ENCODE measurements at places on chromosomes 12 and 14. TPM values are rescaled to one million over a fixed set of nuclear protein-coding genes. Genes with fewer than 3 reads are reported as not detected.

SAV1 gene
- total RNA-seq, result 26.8 TPM

GPR135 gene
- total RNA-seq, result 3.1 TPM

DCP1B gene
- total RNA-seq, result 20.2 TPM

HNF1A gene
- not detected for total RNA-seq

GLI1 gene
- 0.12 TPM for total RNA-seq

CDCA3 gene
- 73.5 TPM for total RNA-seq

FOXG1 gene
- 1.5 TPM for total RNA-seq

KRT2 gene
- not detected for total RNA-seq

DNA sequence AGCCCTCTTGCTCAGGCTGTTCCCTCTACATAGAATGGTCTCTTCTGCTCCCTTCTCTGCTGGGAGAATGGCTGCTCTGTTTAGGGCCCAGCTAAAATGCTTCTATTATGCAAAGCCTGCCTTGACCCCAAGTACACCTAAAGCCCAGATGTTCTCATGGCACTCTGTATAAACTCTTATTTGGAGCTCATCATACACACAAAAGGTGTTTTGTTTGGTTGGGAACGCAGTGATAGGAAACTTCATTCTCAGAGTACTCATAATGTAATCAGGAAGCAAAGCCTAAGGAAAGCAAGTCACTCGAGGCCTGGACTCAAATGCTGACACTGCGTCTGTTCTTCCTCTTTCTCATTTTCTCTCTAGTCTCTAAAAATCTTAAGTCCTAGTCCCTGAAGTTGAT is 38.2 kb upstream of the SYCP3 start:
- DNase-seq, result no peak

GRCh38 chr12:107760207-107760808 is 629 bp downstream of the PRDM4 start:
- DNase-seq, result peak; percentile 50

DNA sequence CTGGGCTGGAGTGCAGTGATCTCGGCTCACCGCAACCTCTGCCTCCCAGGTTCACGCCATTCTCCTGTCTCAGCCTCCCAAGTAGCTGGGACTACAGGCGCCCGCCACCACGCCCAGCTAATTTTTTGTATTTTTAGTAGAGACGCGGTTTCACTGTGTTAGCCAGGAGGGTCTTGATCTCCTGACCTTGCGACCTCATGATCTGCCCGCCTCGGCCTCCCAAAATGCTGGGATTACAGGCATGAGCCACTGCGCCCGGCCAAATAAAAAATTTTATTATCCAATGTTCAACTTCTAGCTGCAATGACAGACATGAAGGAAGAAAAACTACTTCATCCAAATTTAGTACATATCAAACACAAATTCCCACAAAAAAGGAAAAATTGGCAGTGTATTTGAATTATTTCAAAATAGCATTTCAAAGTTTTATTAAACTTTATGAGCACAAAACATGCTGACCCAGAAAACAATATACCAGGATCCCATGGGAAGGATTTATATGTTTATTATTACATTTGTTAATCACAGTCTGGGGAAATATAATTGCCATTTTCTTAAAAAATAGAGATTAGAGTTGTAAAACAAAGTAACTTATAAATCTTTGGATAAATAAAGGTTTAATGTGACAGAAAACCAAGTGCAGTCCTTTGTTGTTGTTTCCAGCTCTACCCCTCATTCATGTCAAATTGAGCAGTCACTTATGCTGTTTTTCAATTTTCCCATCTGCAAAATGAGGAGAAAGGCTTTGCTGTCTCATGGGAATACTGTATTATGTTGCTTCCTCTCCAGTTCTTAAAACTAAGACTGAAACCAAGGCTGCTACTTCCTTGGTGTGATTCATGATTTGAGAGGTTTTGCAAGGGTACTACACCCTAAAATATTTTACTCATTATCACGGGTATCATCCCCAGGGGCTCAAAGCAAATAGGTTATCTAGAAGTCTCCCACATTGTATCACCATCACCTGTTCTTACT is 155.2 kb upstream of the AVPR1A start:
- no peak for DNase-seq

DNA sequence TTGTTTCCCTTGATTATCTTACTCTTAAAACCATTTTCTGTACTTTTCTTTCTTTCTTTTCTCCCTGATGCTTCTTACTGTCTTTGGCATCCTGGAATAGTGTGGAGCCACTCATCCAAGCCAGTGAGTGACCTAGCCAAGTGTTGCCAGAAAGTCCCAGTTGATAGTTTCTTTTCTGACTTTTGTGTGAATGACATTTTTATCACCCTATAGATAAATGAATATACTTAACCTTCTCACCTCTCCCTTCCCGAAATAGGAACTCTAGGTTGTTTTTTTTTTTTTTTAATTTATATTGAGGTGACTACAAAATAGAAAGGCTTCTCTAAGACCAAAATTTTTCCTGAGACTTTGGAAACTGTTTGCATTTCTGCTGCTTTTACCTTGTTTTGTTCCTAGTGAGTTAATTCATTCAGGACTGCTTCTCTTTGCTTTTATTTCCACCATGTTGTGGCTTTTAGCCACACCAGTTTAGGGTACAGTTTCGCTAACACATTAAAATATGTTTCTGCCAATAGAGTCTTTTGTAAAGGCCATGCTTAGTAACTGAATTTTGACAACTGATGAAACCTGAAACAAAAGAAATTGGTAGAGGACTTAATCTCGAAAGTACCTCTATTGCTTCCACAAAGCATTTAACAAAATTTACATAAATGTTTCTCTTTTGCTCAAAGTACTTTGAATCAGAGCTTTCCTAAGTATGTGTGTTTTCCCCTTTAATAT is 194.6 kb downstream of the ERC1 start:
- DNase-seq, result no peak

DNA sequence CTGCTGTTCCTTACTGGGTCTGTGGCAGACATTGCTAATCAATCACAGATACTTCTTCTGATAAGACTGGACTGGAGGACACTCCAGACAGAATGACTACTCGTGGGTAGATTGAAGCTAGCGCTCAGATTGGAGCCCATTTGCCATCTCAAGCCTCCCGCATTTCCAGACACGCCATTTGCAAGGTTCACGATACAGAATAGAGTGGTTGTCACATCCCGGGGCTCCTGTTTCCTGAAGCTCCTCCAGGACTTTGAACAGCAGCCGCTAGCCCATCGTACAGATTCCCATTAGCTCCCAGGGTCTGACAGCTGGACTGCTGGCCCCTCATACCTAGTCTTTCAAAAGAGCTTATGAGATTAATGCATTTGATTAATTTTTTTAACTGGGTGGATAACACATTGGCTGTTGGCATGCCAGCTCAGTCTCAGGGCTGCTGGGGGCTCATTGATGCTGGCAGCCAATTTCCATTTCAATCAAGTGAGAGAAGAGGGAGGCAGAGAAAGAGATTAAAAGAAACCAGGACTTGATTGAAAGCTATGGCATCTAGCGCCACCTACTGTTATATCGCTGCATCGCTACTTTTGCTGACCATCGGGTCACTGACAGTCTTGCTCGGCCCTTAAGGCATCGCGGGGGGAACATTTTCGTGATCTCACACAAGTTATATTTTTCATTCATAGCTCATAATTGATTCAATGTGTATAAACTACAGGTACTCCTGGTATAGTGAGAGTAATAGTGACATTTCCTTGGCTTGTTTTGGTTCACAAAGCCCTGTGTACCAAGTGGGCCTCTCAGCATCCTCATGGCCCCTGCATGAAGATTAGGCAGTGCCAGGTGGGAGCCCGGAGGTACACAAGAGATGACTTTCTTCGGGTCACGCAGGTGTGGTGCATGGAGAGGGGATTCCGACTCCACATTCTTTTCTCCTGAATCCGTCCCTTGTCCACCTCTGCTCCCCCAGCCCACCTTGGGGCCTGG is 78.6 kb downstream of the CCDC60 start:
- peak; percentile 83 for DNase-seq

DNA sequence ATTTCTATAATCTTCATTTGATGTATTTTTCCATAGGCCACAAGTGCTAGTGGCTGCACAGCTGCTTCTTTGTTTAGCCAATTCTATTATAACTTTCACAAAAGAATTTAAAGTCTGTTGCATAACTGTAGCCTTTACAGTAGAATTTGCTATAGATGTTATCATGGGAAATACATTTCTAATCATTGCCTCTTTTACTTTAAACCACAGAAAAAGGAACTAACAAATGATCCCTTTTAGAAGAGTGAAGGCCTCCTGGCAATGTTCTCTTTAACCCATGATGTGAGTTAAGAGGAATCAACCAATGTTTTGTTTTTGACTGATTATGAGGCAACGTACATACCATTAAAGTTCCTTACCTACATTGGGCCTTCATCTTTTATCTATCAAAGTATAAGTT is 68.8 kb downstream of the RPL10L start:
- no peak for DNase-seq

DNA sequence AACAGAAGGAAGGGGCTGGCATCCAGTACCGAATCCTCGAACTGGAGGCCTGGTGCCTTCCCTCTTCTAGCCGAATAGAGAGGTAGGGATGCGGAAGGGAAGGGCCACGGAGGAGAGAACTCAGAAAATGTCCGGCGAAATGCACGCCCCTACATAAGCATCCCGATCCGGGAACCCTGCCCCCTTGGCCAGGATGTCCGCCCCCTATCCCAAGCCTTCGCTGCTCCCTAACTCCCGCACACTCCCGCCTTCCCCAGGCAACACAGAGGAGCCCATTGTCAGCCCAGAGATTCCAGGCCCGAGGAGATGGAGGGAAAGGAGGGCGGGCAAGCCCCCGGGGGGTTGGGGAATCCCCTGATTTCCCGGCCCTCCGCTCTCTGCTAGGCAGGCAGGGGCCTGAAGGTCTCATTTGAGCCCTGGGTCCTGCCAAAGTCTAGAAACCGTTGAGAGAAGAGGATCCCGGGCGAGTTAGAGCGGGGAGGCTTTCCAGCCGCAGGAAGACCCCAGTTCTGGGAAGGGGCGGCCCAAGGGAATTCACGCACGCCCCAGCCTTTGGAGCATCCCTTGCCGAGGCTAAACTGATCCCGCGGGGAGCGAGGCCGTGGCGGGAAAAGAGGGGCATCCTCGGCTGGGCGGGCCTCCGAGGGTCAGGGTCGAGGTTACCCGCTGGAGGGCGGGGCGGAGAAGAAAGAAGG is 569 bp upstream of the ARHGEF40 start:
- peak; percentile 84 for DNase-seq

GRCh38 chr12:57157588-57158173 is 10.3 kb upstream of the LRP1-AS start:
- DNase-seq, result no peak

GRCh38 chr14:64244279-64244678 is 49.9 kb downstream of the ESR2 start:
- DNase-seq, result no peak

DNA sequence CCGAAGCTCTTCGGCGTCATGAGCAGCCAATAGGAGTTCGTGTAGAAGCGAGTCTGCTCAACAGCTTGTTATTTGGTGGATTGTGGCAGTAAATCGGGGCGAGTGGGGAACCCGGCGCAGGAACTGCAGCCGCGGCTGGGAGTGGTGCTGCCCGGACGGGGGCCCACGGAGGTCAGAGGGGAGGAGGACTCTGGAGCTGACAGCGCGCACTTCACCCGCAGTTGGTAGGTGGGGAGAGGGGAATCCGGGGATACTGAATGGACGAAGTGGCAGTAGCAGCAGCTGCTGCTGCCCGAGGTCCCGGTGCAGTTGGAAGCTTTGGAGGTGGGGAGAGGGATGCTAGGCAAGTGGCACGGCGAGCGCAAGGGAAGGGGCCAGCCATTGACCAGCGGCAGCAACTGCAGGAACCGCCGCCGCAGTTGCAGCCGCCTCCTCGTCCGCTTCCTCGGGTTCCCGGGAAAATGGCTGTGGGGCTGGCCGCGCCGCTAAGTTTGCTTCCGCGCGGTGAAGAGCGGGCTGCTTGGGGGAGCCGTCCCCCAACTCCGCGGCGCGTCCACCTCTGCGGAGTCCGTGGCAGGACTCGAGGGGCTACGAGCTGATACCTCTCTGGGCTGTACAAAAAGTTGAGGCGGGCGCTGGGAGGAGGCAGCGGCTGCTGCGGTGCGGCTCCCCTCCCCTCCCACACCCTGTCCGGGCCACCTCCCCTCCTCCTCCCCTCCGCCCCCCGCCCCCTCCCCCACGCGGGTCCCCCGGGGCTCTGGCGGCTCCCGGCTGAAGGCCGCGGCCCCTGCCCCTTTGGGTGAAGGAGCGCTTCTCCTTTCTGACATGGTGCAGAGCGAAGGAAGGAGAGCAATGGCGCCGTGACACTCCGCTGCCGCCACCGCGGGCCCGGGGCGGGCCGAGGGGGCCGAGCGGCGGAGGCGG is at the start of gene ARID4A:
ARID4A (plus strand) TSS at position 79 of the 924 bp plus-strand sequence. CDS start 1,300 bp downstream, outside the sequence.
- DNase-seq, result peak; percentile 63

DNA sequence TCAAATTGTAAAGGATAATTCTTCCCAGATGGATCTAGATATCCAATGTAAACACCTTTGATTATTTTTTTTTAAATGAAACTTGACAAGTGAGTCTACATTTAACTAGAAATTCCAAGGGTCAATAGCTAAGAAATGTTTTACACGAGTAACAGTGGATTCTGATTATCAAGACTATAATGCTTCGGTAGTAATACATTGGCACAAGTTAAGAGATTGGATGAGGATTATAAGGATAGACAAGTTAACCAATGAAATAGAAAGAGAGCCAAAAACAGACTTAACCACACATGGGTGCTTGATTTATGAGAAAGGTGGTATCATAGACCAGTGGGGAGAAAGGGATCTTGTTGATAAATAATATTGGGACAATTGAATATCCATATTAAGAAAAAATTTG is 40.3 kb upstream of the PCED1B start:
- no peak for DNase-seq

- no peak for DNase-seq
Observed at GRCh38 chr12:124625867-124626675, 58.7 kb upstream of the NCOR2 start.

DNA sequence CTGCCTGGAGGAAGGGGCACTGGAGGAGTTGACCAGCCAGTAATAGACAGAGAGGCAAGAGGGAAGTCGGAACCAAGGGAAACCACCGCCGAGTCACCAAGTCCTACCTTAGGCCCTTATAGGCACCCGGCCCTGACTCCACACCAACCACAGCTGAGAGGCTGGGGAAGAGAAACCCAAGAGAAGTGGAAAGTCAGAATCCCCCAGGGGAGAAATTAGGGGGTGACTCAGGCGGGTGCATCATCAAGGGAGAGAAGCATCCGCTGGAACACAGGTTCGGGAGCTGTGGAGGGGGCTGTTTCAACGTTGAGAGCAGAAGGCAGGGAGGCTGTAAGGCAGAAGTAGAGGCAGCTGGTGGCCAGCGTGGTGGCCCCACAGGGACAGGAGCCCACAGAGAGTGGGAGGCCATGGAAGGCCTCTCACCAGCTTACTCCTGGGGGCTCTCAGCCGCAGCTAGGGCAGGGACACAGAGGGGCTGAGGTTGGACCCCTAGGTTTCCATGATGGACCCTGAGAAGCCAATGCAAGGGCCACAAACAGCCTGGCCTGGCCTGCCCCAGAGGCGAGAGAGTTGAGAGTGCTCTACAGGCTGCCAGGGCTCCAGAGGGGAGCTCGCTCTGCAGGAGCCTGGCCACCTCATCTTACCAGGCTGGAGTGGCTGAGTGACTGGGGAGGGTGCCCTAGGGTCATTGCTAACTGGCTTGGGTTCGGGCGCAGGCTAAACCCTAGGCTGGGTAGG is 1.4 kb upstream of the TRMT61A start:
- DNase-seq, result no peak

DNA sequence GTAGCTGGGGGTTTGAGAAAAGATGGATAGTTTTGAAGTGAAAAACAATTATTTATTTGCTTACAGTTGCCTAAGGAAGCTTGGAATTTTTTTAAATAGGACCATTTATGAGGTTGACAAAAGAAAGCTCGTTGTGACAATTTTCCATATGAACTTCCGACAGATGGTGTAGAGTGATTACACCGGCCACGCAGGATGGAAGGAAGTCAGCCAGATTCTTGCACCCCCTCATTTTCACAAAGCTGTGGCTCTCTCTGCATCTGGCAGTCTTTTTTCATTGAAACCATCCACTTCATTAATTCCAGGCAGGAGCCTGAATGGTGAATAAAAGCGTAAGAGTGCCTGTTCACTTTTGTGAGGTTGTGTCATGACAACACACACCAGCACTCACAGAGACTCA is 1284.1 kb downstream of the AACS start:
- no peak for DNase-seq
